Fibroblast of mammary gland (primary cell): ENCODE measurements at places on chromosomes 3 and 15.

DNA sequence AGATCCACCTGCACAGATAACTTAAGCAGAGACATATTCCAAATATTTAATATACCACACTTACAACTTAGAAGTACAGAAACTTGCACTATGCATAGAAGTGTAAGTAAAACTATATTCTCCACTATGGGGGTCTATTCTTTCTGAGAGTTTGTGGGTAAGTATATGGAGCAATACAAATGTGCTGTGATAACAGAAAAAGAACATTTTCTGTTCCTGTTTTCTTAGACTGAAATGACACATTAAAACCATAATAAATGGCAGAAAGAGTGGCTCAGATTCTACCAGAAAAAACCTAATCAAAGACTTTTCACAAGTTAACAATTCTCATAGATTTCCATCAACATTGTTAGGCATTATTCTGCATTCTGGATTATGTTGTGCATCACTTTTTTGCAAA lies 96.6 kb upstream of the WNT7A start:
- DNase-seq, result no peak

GRCh38 chr3:150177673-150178381 lies 207.1 kb upstream of the PFN2 start:
- DNase-seq, result peak; percentile 92

- DNase-seq, result no peak
These were observed 1190.0 kb upstream of the ALCAM start for GRCh38 chr3:104176706-104177105.

DNA sequence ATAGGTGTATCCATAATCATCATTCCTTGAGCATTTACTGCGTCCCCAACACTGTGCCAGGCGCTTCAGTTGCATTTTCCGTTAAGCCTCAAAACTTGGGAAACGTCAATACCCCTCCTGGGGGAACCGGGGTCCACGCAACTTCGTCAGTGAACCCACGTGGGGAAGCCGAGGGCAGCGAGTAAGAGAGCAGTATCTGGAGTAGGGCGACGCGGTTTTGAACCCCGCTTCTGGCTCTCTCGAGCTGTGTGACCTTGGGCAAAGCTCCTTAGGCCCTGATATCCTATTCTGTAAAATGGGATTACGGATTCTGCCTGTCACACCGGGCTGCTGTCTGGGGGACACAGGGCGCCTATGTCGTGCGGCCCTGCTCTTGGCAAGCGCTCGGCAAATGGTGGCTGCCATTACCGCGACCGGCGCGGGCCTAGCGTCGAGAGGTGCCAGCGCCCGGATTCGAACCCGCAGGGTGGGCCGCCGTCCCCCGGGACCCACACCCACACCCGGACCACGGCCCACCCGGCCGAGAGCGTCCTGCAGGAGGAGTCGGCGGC lies 590 bp downstream of the POLG start:
- no peak for DNase-seq

- DNase-seq, result no peak
These were observed 13.7 kb downstream of the SEMA5B start for GRCh38 chr3:123013876-123014275.

DNA sequence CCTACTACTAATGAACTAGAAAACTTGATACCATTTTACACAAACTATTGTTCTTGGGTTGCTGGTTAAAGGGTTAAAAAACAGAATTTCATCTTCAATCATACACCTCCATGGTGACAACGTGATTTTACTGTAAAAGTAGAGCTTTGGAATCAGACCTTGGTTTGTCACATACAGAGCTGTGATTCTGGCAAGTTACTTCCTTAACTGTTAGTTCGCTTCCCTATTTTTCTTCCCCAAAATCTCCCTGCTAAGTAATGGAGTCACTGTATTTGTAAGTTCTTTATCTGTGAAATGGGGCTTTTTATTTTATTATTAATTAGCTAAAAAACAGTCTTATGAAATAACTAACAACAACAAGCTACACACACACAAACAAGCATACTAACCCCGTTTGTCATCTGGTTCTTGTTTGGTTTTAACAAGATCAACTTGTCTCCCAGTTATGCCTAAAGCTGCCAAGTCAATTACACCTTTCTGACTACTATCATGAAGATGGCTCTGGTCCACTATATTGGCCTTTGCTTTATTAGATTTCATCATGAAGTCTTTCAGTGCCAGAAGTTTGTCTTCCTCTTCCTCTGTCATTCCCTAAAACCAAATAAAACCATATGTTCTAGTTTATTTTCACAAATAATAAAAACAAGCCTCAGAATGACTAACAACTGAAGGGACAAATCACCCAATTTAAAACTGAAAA lies 38.6 kb downstream of the PIK3R4 start:
- DNase-seq, result peak; percentile 66

DNA sequence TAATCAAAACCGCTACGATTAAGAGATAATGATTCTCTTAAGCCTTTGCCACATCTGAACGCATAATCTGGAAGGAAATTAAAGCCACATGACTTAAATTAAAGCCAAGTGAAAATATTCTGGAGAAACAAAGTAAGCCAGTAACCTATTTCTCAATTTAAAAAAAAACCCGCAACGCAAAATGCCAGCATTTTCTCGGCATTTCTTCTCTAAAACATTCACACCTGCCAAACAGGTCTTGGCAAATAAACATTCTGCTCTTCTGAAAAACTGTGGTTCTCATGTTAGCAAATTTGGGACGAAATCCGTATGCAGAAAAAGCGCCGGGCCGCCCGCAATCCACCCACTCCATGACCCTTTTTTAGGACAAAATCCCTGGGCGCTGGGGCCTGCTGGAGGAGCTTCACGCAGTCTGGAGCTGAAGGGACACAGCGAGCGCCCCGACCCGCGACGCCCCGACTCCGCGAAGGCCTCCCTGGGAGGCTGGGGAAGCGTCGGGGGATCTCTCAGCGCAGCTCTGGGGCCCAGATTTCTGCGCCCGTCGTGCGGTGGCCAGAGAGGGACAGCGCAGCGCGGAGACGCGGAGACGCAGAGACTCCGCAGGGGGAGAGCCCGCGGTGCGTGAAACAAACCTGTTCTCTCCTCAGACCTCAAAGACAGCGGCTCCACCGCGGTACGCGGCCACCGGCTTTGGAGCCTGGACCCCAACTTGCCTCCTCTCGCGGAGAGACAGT lies 471 bp downstream of the NKIRAS1 start:
- peak; percentile 32 for DNase-seq

GRCh38 chr3:34073961-34074360 lies 275.5 kb downstream of the PDCD6IP start:
- DNase-seq, result no peak

DNA sequence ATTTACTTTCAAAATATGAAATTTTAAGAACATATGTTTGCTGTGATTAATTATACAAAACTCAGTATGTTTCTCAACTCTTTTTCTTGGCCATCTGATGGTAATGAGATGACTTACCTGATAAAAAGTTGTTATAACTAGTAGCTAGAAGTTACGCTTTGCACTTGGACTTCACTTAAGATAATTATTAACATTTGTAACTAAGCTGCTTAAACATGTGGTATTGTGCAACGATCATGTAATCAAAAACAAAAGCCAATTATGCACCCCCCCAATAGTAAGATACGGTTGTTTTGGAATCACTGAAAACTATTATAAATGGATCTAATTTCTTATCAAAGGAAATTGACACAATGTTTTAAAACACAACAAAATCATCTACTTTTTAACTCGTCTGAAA lies 342.9 kb downstream of the CNTN3 start:
- DNase-seq, result peak; percentile 38

- no peak for DNase-seq
These were observed 25.3 kb downstream of the PLD1 start for GRCh38 chr3:171784937-171785336.

DNA sequence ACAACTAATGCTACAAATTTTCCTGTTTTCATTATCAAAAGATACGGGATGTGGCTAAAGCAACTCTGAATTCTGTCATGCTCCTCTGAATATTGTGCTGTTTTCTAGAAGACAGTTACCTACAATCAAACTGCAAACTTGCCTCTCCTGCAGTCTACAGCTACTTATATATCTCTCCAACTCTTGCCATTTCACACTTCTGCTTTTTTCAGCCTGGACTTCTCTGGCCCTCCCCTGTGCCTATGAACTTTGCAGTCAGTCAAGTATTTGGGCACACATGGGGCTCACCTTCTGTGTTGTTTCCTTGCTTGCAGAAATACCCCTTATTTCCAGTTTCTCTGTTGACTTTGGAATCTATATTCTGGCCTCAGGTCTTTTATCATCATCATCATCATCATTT lies 575.6 kb downstream of the GRM7 start:
- no peak for DNase-seq

- DNase-seq, result no peak
These were observed 4.5 kb downstream of the CCR5 start for GRCh38 chr3:46375218-46375617.

DNA sequence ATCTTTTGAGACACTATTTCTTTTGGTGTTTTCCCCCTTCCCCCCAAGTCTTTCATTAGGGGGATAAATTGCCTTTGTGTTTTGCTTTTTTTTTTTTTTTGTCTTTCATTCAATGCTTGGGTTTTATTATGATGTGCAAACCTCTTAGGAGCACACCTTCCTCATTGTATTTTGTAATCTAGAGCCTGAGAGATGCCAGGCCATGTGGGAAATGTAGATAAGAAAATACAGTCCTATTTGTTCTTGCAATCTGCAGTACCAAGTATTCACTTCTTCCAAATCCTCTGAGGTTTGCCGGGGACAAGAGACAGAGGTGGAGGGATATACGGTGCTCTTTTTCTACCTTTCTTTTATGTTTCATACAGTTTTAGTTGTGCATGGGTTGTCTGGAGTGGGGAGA lies 66.7 kb downstream of the LARS2 start:
- DNase-seq, result no peak

GRCh38 chr15:94793641-94794040 lies 562.3 kb downstream of the MCTP2 start:
- no peak for DNase-seq

DNA sequence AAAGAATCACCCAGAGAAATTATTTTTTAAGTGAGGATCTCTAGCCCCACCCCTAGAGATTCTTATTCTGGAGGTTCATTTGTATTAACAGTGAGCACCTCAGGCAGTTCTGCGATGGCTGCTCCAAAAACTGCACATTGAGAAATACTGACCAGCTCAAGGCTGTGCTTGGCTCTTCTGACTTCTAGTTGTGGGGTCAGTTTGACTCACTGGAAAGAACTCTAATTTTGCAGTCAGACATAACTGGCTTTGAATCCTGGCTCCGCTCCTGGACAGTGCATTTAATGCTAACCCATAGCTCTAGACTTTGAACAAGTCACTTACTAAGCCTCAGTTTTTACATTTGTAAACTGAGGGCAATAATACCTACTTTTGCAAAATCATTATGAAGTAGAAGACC lies 123.6 kb upstream of the SKOR1 start:
- peak; percentile 59 for DNase-seq

- no peak for DNase-seq
These were observed 39.1 kb downstream of the MRPL46 start for GRCh38 chr15:88428053-88428452.

GRCh38 chr3:146542978-146543377 lies 1.4 kb downstream of the PLSCR1 start:
- DNase-seq, result no peak

- no peak for DNase-seq
These were observed 431.2 kb upstream of the RGMA start for GRCh38 chr15:93520206-93520605.

DNA sequence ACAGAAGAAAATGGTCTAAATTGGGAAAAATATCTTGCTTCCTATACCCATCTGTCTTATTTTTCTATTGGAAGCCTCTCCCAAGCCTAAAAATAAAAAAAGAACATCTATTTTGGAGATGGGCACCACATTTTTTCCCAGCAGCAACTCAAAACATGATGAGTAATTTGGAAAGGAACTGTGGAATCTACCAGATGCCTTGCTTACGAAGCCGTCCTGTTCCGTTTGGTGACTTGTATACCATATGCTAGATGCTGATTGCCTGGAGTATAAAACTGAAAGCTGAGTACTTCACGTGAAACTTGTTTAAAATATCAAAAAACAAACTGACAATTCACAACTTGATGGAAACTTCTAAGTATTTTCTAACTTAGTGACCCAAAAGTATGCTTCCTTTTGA lies 491.0 kb downstream of the ROBO2 start:
- DNase-seq, result peak; percentile 28

GRCh38 chr15:29570948-29571791 lies 251.1 kb downstream of the TJP1 start:
- DNase-seq, result no peak

DNA sequence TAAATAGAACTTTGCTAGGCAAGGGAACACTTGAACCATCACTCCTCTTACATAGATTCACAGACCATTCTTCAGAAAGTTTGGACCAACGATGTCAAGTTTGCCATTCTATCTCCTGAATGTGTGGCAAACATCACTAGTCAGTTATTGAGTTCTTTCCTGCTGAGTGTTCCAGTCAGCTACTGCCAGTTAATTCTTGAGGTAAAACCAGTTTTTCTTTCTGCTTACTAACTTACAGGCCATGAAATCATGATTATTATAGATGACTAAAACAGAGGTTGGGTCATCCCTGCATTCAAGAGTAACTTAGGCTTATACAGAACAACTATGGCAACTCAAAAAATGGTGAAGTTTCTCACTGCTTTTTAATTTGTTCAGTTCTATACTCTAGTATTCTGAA lies 88.2 kb downstream of the AP4E1 start:
- DNase-seq, result peak; percentile 65

GRCh38 chr15:93200081-93200836 lies 111.2 kb upstream of the RGMA start:
- no peak for DNase-seq

DNA sequence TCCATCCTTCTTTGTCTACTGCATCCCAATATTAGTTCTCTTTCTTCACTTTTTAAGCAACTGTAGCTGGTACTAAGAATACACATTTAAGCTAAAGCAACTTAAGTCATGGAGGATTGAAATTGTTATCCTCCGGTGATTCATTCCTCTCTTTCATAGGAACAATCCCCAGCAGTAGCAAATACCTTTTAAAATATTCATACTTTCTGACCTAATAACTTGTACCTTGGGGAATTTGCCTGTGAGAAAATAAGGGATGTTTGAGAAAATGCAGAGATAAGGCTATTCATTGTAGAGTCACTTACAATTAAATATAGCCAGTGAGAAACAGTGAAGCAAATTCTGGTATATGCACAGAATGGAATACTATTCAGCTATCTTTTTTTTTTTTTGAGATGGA lies 66.0 kb downstream of the VPS13C start:
- DNase-seq, result peak; percentile 90

- no peak for DNase-seq
These were observed 274.7 kb downstream of the CD47 start for GRCh38 chr3:107816107-107816506.

DNA sequence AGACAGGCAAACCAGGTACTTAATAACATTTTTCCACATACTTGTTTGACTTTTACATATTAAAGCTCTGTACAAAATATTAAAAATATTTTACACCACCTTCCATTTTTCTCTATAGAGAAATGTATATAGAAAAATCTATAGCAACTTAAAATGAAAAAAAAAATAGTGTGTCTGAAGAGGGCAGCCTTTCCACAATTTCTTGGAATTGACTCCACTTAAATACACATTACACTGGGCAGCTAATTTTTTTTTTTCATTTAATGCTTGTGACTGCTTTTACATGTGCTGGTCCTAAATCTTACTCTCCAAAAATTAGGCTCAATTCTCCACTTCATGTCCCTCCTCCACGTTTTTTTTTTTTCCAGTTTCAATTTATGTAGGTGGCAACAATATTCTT lies 427.0 kb upstream of the RBMS3 start:
- peak; percentile 24 for DNase-seq

GRCh38 chr15:97153356-97153965 lies 807.0 kb upstream of the ARRDC4 start:
- DNase-seq, result no peak

- no peak for DNase-seq
These were observed 387.9 kb downstream of the ZIC1 start for GRCh38 chr3:147797095-147797494.

- DNase-seq, result peak; percentile 28
These were observed 922 bp downstream of the ADPRH start for GRCh38 chr3:119580067-119580760.
